Stimulated activated naive CD4-positive, alpha-beta T cell (primary cell): ENCODE measurements at places on chromosomes 16 and 17.

DNA sequence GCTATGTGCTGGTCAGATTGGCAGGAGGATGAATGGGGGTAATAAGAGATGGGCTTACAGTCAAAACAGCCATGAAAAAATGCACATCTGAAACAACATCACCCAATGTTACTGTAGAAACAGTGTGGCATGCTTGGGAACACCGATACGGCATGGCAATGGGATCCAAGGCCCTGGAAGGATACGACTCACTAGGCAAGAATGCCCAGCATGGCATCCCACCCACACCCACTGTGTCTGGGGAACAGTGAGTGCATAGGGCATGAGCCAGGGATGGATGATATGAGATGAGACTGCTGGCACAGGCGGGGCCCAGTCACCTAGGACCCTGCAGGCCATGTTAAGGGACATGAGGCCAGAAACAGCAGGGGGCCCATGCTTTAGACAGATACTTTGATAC lies 11.5 kb downstream of the TRIM25 start:
- DNase-seq: no peak

GRCh38 chr16:52611817-52612673 lies 65.1 kb upstream of the TOX3 start:
- no peak for DNase-seq

DNA sequence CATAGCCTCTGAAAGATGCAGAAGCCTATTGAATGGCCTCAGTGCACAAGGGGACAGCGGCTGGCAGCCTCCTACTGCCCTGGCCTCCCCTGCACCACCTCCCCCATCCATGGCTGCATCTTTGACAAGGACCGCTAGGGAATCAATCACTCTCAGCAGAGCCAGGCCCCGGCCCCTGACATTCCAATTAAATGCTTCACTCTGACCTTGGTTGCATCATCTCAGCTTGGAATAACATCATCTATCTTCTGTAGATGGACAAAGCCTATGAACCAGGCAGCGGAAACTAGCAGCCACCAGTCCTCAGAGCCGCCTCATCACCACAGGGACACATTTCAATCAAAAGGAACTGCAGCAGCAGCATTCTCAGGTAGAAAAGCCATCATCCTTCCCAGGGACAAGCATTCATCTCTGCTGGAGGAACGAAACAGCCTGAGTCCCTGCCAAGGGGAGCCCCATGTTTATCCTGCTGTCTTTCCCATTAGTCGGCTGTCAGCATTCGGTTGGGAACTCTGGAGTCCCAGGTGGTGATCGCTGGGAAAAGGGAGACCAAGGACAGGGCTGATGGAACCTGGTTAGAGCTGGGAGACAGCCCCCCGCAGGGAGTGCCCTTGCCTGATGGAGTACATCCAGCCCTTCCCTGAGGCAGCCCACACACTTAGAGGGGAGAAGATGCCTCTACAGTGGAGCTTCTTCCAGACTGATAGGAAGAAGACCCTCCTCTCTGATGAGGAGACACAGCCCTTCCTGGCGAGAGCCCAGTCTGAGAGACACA lies 11.5 kb upstream of the TMEM132E start:
- no peak for DNase-seq

DNA sequence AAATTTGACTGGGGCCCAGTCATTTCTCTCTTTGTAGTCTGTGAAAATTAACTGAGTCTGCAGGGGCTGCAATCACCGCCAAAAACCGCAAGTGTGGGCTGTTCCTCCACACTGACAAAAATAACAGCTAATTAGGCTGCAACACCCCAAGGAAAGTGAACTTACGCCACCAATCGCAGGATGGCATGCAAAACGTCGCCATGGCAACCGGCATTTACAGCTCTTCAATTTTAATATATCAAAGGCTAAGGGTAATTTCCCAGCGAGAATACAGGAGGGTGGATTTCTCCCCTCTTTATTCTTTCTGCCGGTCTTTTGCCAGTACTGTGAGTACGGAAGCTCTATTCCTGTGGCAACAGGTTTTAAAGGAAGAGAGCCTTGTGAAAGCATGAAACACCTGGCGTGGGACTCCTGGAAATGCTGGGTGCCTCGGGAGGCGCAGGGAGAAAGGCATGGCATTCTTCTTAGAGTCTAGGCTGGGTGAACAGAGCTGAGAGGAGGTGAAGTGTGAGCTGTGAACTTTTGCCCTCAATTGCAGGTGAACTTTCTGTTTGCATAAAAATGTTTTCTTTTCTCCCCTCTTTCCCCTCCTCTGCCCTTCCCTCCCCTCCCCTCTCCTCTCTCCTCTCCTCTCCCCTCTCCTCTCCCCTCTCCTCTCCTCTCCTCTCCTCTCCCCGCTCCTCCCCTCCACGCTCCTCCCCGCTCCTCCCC lies 399.7 kb downstream of the XYLT1 start:
- DNase-seq: peak; percentile 78

DNA sequence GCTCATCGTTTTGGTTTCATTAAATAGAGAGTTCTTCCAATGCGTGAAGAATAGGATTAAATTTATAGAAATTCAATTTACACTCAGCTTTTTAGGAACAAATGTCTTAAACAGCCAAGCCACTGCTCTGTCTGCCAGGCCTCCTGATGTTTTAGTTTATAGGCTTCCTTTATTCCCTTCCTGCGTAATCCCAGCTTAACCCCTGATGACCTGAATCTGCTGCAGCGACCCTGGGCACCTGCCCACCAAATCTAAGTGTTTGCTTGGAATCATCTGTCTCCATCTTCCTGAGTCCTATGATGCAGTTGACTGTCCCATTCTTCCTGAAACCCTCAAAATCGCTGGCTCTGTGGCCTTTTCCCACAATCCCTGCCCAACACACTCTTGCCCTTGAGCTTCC lies 179.9 kb downstream of the GSG1L start:
- no peak for DNase-seq

DNA sequence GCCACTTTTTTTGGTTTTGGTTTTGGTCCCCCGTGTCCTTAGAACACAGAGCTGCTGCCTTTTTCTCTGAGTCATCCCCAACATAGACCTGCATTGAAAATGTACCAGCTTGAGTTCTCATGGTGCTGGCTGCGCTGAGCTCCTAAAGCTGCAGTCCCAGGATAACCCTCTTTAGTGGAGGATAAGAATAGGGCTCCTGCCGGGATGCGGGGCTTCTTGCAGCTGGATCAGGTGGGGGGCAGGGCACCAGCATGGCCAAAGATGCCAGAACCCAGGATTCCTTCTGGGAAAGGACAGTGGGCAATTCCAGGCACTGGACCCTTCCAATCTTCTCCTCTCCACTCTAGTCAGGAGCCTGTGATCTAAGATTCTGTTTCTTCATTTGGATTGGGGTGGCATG lies 8.3 kb upstream of the CLUH start:
- no peak for DNase-seq

DNA sequence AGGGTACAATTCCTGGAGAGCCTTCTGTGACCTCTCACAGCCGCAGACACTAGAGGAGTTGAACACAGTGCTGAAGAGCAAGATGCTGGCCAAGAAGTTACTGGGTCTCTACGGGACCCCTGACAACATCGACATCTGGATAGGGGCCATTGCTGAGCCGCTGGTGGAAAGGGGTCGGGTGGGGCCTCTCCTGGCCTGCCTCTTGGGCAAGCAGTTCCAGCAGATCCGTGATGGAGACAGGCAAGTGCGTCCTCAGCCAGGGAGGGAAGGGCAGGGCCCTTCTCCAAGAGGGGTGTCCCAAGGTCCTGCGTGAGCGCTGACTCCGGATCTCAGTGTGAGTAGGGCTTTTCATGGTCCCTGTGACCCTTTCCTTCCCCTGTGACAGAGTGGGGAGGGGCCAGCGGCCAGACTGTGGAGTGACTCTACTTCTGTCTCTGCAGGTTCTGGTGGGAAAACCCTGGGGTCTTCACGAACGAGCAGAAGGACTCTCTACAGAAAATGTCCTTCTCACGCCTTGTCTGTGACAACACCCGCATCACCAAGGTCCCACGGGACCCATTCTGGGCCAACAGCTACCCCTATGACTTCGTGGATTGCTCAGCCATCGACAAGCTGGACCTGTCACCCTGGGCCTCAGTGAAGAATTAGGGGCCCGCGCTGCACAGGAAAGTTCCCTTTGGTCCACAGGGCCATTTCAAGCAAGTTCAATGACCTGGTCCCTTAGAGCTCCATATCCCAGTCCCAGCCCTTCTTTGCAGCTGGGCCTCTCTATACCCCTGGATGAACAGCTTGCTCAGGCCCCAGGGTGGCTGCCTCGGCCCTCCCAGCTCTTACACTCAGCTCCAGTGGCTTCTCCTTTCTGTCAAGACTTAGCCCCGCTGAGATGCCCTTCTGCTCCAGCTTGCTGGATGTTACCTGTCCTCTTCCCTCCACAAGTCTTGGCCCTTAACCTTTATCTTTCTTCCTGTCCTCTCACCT lies 13.1 kb downstream of the MPO start:
- DNase-seq: no peak

- DNase-seq: no peak
Observed at GRCh38 chr16:65967376-65967775, 399.1 kb upstream of the CDH5 start.

GRCh38 chr17:83010206-83011200 lies 68.9 kb upstream of the METRNL start:
- no peak for DNase-seq

- DNase-seq: no peak
Observed at GRCh38 chr16:917591-918061, 53.2 kb downstream of the LMF1 start.

DNA sequence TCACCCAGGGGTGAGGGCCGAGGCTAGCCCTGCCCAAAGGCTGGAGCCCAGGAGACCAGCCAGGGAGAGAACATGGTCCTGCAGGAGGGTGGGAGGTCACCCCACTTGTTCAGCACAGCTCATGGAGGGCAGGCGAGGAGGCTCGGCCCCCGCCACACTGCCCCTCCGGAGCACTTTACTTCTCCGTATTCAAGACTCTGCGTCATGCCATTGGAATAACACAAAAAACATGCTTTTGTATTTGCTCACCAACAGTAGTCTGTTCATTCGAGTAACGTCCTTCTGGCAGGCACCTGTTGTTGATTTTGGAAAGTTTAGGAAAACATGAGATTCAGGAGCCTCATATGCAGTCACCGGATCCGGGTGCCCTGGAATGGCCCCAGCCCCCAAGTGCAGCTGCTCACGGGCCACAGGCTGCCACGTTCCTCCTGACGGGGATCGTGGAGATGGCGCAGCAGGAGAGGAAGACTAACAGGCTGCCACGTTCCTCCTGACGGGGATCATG lies 81.1 kb upstream of the DNAH17 start:
- DNase-seq: no peak

DNA sequence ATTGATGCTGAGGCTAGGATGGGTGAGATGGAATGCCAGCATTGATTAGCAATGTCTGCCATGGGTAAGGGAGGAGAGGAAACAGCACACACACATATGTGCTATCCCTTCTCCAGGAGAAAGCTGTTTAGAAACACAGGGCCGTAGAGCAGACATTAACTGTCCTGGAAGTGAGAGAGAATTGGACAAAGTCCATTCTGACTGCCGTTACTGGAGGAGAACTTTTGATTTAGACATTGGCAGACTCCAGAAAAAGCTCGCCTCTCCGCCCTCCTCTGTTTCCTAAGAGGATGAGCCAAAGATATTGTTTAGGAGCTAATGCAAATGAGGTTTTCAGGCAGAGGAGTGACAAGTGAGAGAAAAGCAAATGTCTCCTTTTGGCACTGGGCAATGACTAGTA lies 237.0 kb downstream of the HAPSTR1 start:
- no peak for DNase-seq

DNA sequence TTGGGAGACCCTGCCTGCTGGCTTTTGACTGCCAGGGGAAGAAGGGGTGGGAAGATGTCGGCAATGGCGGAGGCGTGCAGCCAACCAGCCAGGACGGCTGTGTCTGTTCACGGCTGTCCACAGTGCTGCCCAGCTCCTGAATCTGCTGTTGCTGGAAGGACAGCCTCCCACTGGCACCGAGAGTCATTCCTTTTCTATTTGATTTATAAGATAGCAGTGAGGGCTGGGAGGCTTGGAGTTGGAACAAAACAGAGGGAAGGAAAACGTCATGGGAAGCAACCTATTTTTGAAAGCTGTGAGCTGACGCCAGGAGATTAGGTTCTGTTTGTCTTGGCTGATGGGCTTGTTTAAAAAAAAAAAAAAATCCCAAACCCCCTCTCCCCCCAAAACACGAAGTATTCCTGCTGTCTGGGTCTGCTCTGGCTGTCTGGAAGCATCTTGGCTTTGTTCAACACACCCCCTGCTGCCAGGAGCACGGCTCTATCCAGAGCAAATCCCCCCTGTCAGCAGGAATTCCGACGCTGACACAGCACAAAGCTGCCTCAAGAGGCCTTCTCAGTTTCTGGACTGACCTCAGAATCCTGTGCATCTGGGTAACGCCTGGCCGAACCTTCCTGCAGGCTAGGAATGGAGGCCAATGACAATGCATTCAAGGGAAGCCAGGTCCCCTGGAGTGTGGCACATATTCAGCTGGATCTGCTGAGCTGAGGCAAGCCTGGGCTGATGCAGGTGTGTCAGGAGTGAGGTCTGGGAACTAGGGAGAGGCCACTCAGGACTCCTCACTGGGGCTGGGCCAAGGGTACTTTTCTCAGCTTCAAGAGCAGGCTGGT lies 41.0 kb upstream of the SREBF1 start:
- DNase-seq: no peak

- DNase-seq: no peak
Observed at GRCh38 chr16:30675143-30675542, 16.9 kb downstream of the FBRS start.

DNA sequence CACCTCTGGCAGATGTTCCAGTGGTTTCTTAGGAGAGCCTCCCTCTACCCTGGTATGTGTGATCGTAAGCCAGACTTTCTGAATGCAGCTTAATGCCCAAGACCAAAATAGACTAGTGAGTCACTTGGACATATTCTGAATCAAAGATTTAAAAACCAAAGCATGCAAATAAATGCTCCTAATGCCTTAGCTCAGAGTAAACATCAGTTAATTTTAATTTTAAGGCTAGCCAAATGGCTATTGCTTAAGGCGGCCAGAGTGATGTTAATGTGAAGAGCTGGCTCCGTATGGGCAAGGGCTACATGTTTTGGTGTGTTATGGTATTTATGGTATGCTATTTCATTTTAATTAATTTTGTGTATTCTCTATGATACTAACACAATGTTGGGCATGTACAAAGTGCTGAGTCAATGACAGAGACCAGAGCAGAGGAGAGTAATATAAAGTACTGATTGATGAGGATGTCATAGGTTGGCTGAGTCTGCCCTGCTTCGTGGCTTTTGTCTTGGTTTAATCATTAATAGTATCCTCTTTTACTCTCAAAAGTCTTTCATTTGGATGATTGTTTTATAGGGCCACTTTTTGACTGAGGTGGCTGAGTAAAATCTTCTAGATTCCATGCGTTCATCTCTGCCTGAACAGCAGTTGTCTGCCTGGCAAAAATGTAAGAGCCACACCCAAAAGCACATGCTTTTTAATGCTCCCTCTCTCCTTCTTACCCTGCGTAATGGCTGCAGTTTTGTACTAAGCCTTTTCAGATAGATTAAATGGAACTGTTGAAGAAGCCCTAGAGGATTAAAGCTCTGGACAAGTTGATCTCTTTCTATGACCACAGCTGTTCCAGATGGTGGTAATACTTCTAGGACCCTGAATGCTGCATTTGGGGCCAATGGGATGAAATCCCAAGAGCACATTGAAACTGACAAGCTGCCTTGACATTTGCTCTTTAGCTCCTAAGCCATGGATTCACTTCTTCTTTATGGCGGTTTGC lies 59.6 kb downstream of the MAP2K6 start:
- no peak for DNase-seq
